Effector CD4-positive, alpha-beta T cell (primary cell): ENCODE measurements at places on chromosomes 13 and 19.

GRCh38 chr19:44957526-44957925 lies 2.3 kb downstream of the CLPTM1 start:
- no peak for DNase-seq

DNA sequence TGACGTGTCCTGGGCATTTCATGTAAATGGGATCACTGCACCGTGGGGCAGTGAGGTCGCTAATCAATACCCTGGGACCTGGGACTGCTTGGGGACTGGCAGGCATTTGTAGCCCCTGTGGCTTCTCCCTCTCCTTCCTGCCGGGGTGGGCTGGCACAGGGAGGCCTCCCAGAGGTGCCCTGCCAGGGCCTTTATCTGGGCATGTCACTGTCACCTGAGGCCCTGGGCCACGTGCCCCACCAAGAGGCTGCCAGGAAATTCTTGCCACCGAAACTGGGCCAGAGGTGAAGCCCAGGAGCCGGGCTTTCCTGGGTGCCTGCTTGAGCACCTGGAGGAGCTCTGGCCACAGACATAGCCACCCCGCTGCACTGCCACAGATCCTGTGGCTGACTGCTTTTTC lies 1.8 kb upstream of the NMRK2 start:
- DNase-seq, result no peak

- no peak for DNase-seq
These were observed 487.2 kb upstream of the GPC6 start for GRCh38 chr13:92739306-92739818.

DNA sequence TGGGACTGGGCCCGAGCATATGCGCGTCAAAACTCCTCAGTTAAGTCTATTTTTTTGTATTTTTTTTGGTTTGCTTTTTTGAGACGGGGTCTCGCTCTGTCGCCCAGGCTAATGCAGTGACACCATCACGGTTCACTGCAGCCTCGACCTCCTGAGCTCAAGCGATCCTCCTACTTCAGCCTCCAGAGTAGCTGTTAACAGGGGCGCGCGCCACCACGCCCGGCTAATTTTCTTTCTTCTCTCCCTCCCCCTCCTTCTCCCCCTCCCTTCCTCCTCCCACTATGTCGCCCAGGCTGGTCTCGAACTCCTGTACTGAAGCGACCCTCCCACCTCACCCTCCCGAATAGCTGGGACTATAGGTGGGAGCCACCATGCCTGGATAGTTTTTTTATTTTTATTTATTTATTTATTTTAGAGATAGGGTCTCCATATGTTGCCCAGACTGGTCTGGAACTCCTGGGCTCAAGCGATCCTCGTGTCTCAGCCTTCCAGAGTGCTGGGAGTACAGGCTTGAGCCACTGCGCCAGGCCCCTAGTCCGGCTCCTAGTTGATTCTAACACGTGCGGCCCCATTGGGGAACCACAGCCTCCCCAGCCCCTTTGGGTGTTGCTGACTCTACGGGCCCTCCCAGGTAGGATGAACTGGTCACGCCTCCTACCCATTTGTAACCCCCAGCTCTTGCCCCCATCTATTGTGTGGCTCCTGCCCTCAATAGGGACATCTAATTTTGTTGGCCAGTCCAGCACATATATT lies 806 bp upstream of the ZNF837 start:
- DNase-seq, result no peak

GRCh38 chr13:62702502-62702901 lies 1286.9 kb upstream of the PCDH20 start:
- DNase-seq, result no peak

GRCh38 chr13:94612050-94612449 lies 10.4 kb downstream of the GPR180 start:
- DNase-seq, result no peak

GRCh38 chr13:107834717-107835116 lies 380.6 kb downstream of the LIG4 start:
- no peak for DNase-seq

- no peak for DNase-seq
These were observed 12.6 kb downstream of the RTBDN start for GRCh38 chr19:12821761-12822160.

- DNase-seq, result no peak
These were observed 133.9 kb downstream of the IRS2 start for GRCh38 chr13:109652531-109652930.

- DNase-seq, result no peak
These were observed 166.4 kb downstream of the EFNB2 start for GRCh38 chr13:106369091-106369490.

DNA sequence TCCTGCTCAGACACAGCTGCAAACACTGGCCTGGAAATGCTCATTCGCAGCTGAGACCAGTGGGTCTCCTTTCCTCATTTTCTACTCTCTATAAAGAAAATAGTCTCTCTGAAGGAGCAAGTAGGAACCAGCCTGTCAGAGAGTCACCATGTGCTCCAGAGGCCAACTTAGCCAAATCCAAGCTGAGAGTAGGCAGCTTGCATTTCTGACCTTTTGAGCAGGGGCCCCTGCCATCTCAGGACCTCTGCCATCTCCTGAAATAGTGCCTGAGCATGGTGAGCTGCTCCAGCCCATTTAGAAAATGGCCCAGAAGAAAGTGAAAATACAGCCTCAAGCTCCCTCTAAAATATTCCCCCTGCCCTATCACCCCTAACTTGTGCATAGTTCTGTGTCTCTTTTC lies 95.6 kb downstream of the STOML3 start:
- DNase-seq, result no peak

DNA sequence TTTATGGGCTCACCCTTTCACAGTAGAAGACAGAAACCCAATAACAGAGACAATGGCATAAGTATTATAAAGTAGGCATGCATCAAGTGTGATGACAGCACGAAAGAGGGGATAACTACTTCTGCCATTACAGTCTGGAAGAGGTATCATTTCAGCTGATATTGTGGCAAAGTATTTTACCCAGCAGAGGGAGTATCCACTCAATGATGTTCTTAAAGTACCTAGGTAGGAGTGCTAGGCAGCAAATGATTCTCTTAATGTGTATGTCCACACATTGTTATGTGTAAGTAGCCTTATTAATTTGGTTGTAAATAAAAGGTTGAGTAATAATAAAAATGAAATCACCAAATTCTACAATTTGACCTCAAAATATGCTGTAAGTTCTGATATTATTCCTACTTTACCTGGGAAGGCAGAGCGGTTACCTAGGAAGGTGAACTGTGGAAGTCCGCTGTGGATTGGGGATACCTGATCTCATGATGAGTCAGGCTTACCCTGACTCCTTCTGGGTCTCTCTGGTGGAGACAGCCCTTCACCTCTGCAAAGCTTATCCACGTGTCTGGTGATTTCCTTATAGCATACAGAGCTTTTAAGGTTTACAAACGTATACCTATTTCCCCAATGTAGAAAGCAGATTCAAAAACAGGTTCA lies 4.1 kb upstream of the UBAC2 start:
- no peak for DNase-seq

GRCh38 chr13:49455007-49455398 lies 10.9 kb downstream of the SETDB2 start:
- no peak for DNase-seq

DNA sequence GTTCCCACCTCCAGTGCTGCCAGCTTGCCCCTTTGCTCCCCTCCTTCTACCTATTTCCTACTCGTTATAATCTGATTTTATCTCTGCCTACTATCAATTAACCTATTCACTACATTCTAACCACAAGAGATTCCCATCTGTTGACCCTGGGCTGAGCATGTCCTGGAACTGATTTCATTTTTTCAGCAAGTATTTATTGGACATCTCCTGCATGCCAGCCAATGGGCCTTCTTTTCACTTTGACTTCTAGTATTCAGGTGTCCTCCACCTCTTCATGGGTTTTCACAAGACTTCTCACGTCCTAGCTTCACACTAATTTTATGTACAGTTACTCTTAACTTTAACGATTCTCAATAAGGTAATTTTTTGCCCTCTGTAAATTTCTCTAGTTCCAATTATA lies 282.7 kb upstream of the KLHL1 start:
- no peak for DNase-seq

DNA sequence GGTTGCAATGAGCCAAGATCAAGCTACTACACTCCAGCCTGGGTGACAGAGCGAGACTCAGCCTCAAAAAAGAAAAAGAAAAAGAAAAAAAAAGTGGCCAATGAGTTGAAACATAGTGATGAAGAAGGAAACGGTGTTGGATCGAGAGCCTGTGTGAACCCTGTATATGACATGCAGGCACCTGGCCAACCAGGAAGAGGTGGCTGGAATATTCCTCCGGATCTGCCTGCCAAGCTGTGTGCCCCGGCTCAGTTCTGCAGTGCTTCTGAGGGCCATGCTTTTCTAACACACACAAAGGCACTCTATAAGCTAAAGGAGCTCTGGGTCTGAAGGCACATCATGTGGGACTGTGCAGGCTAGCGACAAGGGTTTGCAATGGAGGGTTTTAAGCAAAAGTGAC lies 3.7 kb upstream of the ZNF444 start:
- DNase-seq, result no peak

- DNase-seq, result no peak
These were observed 958 bp upstream of the OBI1 start for GRCh38 chr13:78659732-78660494.

DNA sequence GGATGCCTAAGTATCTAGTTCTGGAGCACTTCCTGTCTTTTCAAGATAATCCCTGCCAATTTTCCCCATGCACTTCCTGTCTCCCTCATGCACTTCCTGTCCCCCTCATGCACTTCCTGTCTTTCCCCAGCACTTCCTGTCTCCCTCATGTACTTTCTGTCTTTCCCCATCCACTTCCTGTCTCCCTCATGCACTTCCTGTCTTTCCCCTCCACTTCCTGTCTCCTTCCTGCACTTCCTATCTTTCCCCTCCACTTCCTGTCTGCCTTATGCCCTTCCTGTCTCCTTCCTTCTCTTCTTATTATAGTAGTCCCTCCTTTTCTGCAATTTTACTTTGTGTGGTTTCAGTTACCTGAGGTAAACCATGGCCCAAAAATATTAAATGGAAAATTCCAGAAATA lies 3.0 kb upstream of the TNNT1 start:
- DNase-seq, result no peak

GRCh38 chr19:38985262-38985661 lies 9.7 kb upstream of the FBXO17 start:
- no peak for DNase-seq

DNA sequence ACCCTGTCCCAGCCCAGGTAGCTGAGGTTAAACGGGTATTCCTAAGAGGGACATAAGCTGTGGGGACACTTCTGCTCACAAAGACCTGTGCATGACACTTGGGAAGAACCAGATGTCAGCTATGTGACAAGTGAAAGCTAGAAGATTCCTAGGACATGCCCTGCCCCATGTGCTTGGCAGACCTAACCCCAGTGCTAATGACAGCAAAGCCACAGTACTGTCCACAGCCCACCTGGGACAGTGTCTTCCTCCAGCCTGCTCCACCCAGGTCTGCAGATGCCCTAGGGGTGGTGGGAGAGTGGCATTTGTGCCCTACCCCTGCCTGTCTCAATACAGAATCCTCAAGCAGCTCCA lies 18.4 kb upstream of the EPHX3 start:
- no peak for DNase-seq

DNA sequence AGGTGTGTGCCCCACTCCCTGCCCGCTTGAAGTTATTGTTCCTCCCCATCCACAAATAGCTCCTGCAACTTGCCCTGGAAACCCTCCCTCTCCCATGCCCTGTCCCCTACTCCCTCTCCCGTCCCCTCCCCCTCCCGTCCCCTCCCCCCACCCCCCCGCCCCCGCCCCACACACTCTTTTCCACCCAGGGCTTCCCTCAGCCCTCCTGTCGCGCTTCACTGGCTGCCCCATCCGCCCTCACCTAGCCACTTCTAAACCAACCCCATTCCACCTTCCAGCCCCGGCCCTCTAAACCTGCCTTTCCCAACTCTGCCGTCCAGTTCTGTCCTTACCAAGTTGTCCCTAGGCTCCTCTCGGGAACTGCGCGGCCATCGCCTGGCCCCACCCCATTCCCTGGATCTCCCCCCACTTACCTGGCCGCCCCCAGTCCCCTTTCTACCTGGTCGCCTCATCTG lies 993 bp downstream of the RGL3 start:
- DNase-seq, result no peak

DNA sequence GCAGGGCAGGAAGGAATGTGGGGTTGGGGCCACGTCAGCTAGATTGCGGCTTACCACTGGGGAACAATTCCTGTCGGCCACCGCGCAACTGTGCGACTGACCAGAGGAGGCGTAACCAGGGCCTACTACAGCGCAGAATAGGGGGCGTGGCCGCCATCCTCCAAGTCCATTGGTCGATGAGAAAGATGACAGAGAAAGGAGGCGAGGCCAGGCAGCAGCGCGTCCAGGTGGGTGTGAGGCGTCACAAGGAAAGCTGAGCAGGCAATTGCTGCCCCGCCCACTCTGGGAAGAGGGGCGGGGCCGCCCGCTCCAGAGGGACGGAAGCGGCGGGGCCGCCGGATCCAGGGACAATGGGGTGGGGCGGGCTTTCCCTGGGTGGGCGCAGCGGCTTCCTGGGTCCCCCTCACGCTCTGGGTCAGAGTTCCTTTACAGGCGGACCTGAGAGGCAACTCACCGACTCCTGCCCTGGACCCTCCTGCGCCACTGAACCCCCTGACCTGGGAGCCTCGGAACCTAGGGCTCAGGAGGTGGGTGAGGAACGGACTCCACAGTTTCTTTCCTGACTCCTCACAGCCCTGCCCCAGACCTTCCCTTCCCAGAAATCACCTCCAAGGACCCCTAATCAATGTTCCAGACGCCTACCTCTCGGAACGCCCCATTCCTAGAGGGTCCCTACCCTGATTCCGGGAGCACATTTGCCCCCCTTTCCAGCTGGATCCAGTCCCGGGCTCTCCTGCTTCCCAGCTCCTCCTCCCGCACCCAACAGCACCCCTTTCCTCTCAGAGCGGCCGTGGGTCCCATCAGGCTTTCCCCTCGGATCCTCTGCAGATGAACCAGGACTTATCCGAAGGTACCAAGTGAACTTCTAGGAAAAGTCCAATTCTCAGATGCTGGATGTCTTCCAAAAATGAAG lies 101.5 kb upstream of the ZNF492 start:
- DNase-seq, result no peak
